T1000 (cell line): ENCODE measurements at places on chromosomes 3 and 15.

- no peak for DNase-seq
Measured at GRCh38 chr15:97567411-97567810, 393.1 kb upstream of the ARRDC4 start.

- no peak for DNase-seq
Measured at GRCh38 chr3:156723182-156723619, 48.8 kb downstream of the TIPARP start.

GRCh38 chr3:171088964-171089754 is 62.6 kb upstream of the SLC2A2 start:
- DNase-seq: no peak

- DNase-seq: peak; percentile 27
Measured at GRCh38 chr3:16183601-16184270, 9.3 kb downstream of the GALNT15 start.

DNA sequence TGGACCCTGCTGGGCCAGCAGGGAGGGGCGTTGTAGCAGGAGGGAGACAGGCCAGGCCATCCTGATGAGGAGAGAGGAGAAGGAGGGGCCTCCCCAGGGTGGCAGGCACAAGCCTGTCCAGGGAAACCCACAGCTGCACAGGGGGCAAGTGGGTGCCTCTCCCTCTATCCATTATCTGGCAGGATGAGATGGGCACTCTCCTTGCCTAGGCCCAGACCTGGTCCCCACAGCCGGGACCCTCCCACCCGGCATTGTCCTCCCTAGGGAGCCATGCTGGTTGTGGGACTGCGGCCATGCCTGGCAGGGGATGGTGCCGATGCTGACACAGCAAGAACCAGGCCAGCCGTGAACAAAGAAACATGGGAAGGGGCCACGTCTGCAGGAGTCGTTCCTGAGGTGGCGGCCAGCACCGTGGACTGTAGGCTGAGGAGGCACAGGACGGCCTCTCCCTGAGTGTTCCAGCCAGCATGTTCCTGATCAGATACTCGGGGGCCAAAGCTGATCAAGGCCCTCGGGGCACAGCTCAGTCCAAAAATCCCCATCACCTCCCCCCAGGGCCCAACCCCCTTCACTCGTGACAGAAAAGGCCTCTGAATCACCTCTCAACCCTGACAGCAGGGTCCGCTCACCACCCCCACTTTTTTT is 19.2 kb upstream of the CYP11A1 start:
- no peak for DNase-seq

- DNase-seq: no peak
Measured at GRCh38 chr3:23533996-23534395, 271.8 kb upstream of the UBE2E1 start.

DNA sequence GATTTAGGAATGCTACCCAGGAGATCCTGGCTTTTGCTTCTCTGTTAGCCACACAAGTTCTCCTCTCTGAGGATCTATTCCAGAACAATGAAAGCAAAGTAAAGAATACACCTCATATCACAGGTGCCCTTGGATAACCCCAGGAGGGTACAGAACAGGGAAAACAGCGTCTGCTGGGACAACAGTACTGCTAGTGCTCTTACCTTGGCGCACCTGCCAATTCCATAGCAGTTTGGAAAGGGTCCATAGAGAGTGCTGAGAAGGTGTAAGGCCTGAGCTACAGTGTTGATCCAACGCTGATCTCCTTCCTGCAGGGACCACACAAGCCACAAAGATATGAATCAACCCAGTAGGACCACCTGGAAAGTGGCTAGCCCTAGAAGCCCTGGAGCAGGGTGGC is 12.9 kb upstream of the PRC1 start:
- no peak for DNase-seq

DNA sequence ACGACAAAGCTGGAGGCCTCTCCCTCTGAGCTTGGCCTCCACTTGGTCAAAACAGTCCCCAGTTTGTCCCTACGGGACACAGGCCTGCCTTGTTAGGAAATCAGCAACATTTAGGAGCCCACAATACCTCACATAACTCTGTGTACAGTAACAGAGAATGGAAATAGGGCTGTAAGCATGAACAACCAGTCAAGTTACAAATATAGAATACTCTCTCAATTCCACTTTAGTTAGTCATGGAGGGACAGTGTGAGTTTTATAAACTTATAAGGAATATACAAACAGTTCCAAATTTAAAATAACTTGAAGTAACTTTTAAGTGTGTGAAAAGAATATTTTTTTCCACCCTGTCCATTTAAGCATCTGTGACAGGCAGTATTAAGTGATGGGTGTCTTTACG is 129.4 kb downstream of the PGPEP1L start:
- no peak for DNase-seq

- no peak for DNase-seq
Measured at GRCh38 chr15:89785064-89785773, 9.1 kb downstream of the MESP2 start.

GRCh38 chr15:42011074-42011473 is 9.8 kb downstream of the PLA2G4E start:
- no peak for DNase-seq
